ENCODE measurements at places on chromosomes 6 and 20.

DNA sequence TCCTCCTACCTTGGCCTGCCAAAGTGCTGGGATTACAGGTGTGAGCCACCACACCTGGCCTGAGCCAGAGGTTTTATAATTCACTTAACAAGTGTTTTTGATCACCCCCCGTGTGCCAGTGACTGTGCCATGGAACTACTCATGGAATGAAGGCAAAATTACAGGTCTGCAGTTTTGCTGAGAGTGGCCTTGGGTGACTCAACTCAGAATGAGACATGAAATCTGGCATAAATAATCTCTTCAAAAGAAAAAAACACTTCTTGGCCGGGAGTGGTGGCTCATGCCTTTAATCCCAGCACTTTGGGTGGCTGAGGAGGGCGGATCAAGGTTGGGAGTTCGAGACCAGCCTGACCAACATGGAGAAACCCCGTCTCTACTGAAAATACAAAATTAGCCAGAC, 166.9 kb upstream of the SALL4 start:
- no peak for DNase-seq

- no peak for DNase-seq
These were observed 121.1 kb downstream of the TRIM27 start for GRCh38 chr6:28802417-28803336.

DNA sequence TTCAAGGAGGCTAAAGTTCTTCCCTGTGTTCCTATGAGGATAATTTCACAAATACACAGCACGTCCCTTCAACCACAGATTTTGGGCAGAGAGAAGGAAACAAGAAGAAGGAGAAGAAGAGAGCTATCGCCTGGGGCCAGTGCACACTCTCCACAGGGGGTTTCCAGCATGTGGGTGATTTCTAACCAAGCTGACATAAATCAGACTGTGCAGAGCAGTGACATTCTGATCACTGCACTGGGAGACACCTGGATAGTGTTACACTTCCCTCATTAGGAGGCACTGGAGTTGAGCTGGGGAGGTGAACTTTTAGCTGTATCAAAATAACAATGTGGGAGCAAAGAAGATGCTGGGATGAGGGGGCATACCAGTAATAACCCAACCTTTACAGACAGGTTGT, 71.8 kb upstream of the CENPW start:
- no peak for DNase-seq

- no peak for DNase-seq
These were observed 63.0 kb upstream of the CD2AP start for GRCh38 chr6:47414423-47415167.

GRCh38 chr20:50003253-50003656, 20.5 kb downstream of the SNAI1 start:
- no peak for DNase-seq

- DNase-seq, result no peak
These were observed 15.9 kb upstream of the TENT5A start for GRCh38 chr6:81768150-81768942.

GRCh38 chr6:165939601-165940290, 227.9 kb downstream of the TBXT start:
- DNase-seq, result no peak

DNA sequence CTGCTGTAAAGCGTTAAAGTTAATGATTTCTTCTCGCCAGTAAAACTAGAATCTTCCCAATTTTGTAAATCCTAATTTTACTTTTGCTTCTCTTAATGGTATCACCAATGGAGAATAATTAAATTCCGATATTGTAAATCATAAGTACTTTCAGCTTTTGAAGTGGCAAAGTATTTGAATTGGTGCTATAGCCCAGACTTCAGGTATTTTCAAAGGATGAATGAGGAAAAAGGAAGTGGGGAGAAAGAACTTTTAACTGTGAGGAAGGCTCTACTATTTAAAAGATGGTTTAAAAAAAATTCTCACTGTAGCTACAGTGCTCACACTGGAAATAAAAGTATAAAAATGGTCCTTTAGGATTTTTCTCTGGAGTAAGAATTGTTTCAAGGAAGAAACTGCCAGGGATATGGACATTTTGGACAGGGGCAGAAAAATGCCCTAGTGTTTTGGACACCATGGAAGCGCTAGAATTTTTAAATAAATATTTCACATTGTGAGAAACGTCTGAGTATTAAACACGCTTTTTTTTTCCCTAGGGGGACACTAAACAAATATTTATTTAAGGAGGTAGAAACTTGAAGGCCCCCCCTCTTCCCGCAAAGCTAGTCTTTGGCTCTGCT, 1.3 kb upstream of the TAB2 start:
- no peak for DNase-seq

- no peak for DNase-seq
These were observed 429.1 kb upstream of the CDH4 start for GRCh38 chr20:60822699-60823607.

- DNase-seq, result no peak
These were observed 1006.8 kb upstream of the MANEA start for GRCh38 chr6:94570581-94570980.

DNA sequence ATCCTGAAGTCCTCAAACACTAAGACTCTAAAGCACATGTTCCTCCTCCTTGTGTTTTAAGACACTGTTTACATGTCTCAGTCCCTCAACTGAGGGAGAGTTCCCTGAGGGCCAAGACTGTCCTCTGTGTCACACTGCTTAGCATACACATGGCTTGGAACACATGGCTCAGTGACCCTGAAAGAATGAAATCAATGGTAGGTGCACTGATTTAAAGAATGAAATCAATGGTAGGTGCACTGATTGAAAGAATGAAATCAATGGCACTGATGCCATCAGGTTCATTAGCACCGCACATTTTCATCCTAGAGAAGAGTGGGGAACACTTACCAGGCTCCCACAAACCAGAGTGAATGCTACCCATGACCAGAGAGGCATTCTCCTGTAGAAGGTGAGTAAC, 9.8 kb downstream of the TOMM34 start:
- DNase-seq, result no peak

- no peak for DNase-seq
These were observed 90.7 kb downstream of the TRERF1 start for GRCh38 chr6:42361036-42361435.

DNA sequence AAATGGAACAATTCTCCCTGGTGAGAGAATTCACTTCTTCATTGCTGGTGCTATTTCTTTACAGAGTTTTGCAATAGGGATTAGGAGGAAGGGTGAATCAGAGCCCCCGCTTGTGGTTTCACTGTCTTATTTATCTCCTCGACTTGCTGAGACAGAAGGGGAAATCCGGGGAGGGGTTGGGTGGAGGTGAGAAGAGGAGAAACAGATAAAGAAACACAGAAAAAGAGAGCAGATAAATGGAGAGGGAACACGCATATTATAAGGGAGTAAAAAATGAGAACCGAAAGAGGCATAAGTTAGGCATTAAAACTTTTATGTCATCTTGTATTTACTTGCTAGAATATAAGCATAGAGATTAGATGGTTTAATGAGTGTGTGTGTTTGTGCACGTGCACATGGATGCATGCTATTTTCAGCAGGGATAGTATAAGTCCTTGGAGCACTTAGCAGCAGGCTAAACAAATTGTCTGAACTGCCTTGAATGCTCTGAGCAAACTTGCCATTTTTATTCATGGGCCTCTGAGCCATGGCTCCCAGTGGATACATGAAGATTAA, 105.0 kb downstream of the OLIG3 start:
- DNase-seq, result peak; percentile 16

DNA sequence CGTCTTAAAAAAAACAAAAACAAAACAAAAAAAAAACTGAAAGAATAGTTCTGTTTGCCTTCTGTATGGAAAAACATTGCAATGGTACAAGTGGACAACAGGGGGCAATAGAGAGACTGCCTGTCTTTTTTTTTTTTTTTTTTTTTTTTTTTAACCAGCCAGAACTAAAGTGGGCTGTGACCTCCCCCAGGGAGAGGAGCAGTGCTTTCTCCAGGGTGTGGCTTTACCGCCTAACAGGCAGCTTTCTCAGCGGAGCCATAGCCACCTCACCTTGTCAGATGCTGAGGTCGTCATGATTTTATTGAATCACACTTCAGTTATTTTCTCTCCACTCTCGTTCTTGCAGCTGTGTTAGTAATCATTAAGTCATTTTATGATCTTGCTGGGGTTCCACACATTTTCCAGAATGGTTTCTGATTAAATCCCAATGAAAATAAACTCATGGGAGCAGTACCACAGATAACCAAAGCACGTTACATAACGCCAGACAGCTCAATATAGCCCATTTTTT, 78.4 kb downstream of the GMPR start:
- no peak for DNase-seq

DNA sequence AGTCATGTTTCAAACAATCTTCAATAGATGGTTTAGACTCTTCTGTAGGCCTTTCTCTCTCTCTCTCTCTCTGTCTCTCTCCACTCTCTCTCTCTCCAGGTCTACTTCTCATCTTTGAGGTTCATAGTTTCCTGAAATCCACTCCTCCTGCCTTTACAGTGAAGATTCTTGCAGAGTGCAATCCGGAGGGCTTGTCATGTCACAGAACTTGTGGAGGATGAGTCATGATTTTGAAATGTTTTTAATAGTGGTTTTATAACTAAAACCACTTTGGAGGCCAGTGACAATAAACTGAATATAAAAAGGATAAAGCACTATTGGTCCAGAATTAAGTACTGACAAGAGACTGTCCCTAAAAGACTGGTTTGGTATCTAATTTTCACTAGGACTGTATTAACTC, 156.3 kb downstream of the KIF6 start:
- no peak for DNase-seq

- no peak for DNase-seq
These were observed 1.5 kb downstream of the VARS2 start for GRCh38 chr6:30915591-30915946.

DNA sequence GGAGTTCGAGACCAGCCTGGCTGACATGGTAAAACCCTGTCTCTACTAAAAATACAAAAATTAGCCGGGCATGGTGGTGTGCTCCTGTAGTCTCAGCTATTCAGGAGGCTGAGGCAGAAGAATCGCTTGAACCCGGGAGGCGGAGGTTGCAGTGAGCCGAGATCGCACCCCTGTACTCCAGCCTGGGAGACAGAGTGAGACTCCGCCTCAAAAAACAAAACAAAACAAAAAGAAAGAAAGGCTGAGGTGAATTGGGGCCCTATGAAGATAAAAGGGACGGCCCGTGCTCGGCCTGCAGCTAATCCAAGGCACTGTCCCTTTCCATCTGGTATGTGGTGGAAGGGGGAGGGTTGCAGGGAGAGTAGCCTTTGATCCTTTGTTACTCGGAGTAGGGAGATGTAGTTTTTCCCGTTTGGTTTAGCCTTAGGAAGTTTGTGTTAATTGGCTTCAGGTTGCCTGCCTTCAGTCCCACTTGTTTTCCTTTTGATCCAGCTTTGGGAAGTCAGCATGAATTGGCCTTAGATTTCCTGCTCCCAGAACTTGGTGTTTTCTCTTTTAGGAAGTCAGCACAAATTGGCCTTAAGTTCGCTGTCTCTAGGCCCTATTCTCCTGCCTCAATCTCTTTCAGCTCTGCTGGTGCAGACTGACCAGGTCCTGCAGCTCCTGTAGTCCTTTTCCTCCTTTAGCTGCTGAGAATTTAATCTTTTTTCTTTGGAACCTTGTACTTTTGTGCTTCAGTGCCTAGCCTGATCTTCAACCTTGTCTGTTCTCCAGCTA, 36.1 kb upstream of the PAQR8 start:
- no peak for DNase-seq

DNA sequence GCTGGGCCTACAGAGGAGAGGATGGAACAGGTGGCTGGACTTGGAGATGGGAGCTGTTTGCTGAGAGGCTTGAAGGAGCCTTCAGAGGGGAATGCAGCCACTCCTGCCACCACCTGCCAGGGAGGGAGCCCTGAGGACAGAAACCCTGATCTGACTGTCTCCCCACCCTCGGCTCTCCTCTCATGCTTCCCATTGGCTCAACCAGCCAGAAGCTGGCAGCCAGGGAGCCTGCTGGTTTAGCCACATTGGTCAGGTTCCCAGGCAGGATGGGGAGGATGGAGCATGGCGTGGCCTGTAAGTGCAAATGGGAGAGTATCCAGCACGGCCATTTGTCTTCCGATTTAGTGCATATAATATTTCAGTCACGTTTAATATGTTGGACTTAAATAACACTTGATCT, 12.8 kb downstream of the TREM1 start:
- no peak for DNase-seq

DNA sequence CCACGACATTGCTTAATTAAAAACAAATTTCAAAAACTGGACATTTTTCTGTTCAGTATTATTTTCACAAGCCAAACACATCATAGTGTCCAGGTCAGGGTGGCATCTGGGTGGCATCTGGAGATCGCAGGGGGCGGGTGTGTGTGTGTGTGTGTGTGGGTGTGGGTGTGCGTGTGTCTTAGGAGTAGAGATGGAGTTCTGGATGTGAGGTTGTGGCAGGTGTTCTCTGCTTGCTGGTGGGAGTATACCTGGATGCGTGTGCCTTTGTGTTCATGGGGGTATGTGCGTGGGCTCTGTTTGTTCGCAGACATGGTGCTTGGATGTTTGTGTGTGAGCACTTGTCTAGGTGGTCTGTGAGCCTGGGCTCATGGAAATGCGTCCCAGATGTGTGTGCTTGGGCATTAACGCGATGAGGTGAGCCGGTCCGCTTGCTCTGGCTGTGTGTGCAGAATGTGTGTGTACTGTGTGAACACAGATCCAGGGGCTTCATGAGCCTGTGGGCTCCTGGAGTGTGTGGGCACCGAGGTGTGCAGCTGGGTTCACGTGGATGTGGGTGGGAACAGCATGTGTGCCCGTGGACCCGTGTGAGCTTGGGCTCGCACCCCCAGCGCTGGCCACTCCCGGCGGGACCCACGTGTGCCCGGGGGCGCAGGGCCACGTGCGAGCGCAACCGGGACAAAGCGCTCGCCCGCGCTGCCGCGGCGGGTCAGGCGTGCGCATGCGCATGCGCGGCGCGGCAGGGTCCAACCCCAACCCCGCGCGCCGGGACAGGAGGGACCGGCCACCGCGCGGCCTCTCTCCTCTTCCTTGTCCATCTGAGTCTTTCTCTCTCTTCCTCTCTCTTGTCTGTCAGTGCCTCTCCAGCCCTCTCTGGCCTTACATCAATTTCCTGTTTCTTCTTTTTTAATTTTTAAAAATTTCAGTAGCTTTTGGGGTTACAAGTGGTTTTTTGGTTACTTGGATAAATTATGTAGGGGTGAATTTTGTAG, 60.4 kb downstream of the SRC start:
- DNase-seq, result no peak

DNA sequence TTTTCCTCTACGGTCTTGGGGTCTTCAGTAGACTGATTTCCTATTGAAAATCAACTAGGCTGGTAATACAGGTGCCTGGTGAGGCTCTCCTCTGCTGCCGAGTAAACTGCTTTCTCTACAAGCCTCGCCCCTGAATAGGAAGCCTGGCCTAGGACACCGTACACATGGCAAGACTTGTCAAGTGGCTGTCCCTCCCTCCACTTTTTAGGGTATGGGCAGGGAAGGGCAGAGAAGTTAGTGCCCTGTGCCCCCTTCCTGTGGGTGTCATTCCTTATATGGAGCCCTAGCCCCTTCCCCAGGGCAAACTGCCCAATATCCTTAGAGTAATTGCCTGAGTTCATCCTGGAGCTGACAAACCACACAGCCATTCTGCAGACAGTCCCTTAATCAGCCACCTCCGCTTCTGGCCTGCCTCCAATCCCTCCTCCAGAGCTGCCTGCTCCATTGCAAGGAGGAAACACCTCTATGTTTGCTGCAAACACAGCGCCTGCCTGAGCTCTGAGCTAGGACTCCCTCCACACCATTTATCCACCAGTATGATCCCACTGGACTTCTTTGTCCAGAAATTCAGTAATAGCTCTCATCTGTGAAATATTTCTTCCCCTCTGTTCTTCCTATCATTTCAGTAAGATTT, 93.1 kb downstream of the CHD6 start:
- no peak for DNase-seq

Measured in stimulated activated CD4-positive, alpha-beta T cell treated with anti-CD3 and anti-CD28 coated beads, Interleukin-1b, Interleukin-23, amount 100 ng/mL, for 1 hour (primary cell).